ENCODE measurements at places on chromosomes 16 and 17.

DNA sequence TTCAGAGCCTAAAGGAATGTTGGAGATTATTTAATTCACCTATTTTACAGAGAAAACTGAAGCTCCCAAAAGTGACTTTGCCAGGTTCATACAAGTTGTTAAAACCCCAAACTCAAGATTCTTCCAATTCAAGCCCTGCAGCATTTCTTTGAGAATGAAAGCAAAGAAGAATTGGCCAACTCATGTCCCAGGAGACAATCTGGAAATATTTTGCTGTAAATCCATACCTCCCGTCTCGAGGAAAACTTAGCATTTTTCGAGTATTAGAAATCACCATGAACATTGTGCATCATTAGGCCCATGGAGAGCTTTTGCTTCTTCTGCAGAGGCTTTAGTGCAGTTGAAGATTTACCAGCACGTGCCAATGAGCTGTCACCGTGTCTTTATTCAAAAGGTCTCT lies 176.4 kb upstream of the KCNJ16 start:
- no peak for DNase-seq

DNA sequence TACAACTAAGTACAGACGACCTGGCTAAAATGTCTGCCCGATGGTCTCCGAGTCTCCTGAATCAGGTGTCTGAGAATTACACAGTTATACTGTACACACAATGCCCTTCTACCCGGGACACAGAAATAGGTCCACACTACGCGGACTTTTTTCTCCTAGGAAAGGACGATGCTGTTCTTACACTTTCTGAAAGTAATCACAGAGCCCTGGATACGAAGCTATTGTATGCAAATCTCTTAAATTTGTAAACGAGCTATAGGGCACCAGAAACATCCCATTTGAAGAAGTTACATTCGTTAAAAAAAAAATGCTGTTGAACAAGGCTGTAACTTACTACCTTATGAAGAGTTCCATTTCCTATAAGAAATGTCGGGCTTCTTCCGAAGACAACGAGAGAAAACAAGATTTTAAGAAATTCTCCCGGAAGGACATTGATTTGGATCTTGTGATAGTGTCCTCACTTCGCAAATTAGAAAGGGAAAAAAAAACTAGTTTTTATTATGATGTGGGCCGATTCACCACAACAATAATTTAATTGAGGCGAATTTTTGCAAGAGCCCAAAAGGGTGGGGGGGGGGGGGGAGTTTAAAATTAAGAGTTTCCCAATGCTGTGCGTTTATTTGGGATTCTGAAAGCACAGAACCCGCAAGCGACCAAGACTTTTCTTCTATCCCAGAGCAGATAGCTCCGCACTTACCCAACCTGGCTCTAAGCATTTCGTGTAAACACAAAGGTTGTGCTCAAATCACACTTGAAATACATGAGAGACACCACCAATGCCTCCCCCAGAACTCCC lies 1.5 kb upstream of the SOX9 start:
- DNase-seq, result no peak

DNA sequence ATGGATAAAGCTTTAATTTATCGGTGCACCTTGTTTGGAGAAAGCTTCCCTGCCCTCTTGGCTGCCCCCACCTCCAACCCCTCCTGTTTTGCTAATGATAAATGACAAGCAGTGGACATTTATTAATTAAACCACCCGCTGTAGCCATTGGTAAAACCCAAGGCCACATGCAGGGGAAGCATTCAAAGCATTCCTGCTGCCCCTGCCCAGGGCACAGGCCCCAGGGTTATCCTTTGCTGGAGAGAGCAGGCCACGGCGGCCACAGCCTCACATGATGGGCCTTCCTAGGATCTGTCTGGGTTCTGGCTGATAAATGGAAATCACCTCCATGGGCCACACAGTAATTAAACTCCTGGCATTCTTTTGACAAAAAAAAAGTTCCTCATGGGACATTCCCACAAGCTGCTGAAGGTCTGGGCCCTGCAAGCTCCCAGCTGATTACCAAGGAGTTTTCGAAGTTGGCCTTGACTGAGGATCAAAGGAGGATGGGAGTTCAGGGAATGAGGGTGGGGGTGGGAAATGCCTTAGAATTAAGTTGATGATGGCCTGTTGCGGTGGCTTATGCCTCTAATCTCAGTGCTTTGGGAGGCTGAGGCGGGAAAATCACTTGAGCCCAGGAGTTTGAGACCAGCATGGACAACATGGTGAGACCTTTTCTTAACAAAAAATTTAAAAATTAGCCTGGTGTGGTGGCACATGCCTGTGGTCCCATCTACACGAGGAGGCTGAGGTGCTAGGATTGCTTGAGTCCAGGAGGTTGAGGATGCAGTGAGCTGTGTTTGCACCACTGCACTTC lies 35.5 kb downstream of the SOST start:
- DNase-seq, result no peak

GRCh38 chr16:56424404-56424764 lies 961 bp downstream of the AMFR start:
- no peak for DNase-seq

DNA sequence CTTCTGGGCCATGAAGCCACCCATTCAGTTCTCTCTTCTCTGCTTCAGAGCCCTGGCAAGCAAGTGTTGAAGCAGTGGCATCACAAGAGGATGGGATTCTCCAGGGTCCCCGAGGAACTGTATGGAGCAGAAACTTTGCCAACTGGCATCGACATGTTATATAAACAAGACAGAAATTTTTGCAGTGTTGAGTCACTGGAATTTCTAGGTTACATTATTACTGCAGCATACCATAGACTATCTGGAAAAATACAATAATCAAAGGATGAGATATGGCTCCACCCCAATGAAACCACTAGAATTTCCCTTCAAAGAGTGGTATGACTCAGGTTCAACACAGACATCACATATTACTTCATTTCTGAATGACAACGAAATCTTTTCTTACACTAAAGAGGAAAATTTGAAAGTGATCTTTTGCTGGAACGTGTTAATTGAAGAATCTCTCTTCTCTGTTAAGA lies 343.0 kb upstream of the DYNLRB2 start:
- no peak for DNase-seq

- peak; percentile 79 for DNase-seq
These were observed 7.5 kb upstream of the NOS2 start for GRCh38 chr17:27807567-27808470.

DNA sequence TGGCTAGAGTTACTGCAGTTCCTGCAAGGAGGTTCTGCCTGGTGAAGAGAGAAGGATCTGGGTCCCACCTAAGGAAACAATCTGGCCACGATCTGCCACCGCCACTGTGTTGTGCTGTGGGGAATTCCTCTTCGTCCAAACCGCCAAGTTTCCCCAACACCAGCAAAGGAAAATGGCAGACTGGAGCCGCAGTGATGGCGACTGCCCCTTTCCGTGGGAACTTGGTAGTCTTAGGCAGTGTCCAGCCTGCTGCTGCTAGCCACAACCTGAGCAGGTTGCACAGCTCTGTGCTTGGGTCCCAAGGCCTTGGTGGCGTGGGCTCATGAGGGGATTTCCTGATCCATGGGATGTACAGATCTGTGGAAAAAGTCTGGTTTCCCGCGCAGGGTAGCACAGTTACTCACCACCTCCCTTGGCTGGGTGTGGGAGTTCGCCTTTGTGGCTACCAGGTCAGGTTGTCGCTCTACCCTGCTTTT lies 28.6 kb downstream of the NFATC3 start:
- DNase-seq, result no peak

- peak; percentile 6 for DNase-seq
These were observed 27.1 kb downstream of the SCPEP1 start for GRCh38 chr17:57004944-57005579.

- no peak for DNase-seq
These were observed 9.1 kb downstream of the TUBG1 start for GRCh38 chr17:42618442-42619150.

DNA sequence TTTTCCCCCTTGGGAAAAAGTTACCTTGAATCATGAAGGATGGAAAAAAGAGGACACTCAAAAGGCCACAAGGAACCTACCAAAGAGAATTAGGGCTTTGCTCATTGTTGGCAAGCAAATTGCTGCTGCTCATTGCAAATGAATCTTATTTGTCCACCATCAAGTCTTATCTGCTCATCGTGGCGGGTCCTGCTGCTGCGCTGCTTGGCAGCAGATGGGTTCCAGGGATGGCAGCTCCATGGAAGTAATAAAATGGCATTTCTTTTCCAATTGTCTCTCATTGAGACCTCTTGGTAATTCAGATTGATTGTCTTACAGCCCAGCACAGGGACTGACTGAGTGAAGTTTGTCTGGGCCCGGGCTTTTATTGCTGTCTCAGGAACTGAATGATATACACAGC lies 118.7 kb downstream of the MRM1 start:
- no peak for DNase-seq

GRCh38 chr17:18944646-18945045 lies 7.3 kb upstream of the SLC5A10 start:
- DNase-seq, result no peak
